ENCODE measurements at places on chromosomes 5 and 9.

- no peak for DNase-seq
These were observed 33.1 kb downstream of the RAB3C start for GRCh38 chr5:58615972-58616371.

- DNase-seq, result no peak
These were observed 425.3 kb upstream of the CDH6 start for GRCh38 chr5:30768056-30768690.

GRCh38 chr5:73170522-73170921, 2.5 kb upstream of the TMEM174 start:
- no peak for DNase-seq

DNA sequence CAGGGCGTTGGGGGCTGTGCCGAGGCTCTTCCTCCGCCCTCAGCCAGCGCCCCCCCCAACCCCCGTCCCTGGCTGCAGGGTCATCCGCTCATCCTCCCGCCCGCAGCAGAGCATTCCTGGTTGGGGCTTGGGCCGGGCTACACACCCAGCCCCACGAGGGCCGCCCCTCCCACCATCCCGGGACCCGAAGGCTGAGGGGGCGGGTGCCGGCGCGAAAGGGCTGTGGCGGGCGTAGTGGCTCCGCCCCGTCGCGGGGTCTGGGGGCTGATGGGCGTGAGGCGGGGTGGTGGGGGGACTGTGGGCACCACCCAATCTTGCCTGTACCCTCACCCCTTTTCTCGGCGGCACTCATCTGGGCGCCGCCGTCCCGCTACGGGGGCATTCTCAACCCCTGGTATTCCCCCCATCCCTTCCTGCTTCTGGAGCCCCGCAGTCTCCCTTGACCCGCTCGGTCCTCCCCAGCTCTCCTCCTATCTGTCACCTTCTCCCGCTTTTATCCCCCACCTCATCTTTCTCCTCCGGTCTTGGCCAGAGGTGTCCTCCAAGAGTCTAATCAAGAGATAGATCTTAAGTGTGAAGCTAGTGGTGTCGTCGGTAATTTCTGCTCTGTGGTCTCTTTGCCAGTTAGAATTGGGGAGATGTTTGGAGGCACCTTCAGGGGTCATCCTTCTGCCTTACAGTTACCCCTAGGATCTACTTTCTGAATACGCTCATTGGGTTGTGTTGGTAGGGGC, 1.6 kb downstream of the FER start:
- no peak for DNase-seq

- no peak for DNase-seq
These were observed 125.5 kb downstream of the OSTF1 start for GRCh38 chr9:75213765-75214164.

- no peak for DNase-seq
These were observed 22.2 kb upstream of the ZNF366 start for GRCh38 chr5:72529383-72529782.

GRCh38 chr9:979983-980382, 3.5 kb downstream of the DMRT3 start:
- no peak for DNase-seq

- no peak for DNase-seq
These were observed 62.1 kb upstream of the VLDLR start for GRCh38 chr9:2559192-2560152.

GRCh38 chr5:78811121-78811817, 162.7 kb upstream of the LHFPL2 start:
- no peak for DNase-seq

DNA sequence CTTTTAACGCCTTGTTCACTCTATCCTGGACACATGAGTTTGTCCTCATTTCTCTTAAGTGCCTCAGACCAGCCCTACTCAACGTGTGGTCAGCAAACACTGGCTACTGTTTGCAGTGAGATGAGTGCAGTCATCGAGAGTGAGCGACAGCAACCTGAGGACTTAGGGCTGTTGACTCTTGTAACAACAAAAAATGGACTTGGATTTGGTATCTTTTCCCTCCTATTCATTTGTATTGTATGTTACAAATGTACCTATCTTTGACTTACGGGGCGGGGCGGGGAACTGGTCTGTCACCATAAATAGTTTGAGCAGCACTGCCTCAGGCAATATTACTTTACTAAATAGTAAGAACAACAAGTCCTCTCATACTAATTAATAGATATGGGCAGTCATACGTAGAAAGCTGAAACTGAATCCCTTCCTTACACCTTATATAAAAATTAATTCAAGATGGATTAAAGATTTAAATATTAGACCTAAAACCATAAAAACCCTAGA, 84.1 kb downstream of the TLE1 start:
- no peak for DNase-seq

DNA sequence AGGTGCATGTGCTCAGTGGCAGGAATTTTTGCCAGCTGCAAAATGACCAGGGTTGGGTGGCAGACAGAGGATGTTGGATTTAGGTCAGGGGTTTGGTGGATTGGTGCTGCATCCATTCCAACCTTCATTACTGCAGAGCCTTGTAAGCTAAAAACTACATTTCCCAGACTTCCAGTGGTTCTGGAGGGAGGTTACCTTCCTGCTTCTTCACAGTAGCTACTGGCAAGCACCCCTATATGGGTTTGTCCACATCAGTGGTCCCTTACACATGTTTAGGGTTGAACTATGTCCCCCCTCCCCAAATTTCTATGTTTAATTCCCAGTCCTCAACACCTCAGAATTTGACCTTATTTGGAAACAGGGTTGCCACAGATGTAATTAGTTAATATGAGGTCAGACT, 20.7 kb upstream of the IL17B start:
- no peak for DNase-seq

GRCh38 chr5:18752317-18752716, 1118.1 kb downstream of the TAF11L14 start:
- no peak for DNase-seq

GRCh38 chr9:134357631-134358025, 31.4 kb downstream of the RXRA start:
- DNase-seq, result no peak

Data from stimulated activated CD4-positive, alpha-beta T cell treated with anti-CD3 and anti-CD28 coated beads, TNF-alpha, amount 100 ng/mL, for 4 hours (primary cell).